SJSA1 (cell line): ENCODE measurements at places on chromosomes 1 and 21.

DNA sequence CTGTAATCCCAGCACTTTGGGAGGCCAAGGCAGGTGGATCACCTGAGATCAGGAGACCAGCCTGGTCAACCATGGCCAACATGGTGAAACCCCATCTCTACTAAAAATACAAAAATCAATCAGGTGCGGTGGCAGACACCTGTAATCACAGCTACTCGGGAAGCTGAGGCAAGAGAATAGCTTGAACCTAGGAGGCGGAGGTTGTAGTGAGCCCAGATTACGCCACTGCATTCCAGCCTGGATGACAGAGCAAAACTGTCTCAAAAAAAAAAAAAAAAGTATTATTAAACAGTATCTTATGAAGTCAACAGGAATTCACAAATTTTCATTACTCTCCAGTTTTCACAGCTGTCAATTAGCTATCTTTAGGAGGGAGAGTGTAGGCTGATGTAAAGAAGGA lies 3.8 kb downstream of the ACBD6 start:
- DNase-seq, result no peak

GRCh38 chr1:199313444-199313843 lies 674.6 kb downstream of the PTPRC start:
- no peak for DNase-seq

DNA sequence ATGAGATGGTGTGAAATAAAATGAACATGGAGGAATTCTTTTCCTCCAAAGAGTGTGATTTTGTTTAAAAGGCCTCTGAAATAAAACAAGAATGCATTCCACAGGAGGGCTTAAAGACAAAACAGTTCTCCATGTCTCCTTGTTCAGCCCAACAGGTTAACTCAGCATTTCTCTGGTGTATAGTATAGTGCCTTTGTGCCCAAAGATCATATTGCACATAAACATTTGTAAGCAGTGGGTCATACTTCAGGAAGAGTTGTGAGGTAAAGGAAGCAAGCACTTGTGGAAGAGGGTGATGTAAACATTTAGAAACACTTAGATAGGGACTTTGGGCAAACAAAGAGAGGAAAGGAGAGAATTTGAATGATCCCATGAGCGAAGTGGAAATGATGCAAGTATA lies 433.9 kb downstream of the SIPA1L2 start:
- DNase-seq, result no peak

- peak; percentile 85 for DNase-seq
These were observed 24.4 kb downstream of the SNAP47 start for GRCh38 chr1:227759341-227760300.

GRCh38 chr1:31387612-31388011 lies 14.7 kb upstream of the FABP3 start:
- DNase-seq, result no peak

DNA sequence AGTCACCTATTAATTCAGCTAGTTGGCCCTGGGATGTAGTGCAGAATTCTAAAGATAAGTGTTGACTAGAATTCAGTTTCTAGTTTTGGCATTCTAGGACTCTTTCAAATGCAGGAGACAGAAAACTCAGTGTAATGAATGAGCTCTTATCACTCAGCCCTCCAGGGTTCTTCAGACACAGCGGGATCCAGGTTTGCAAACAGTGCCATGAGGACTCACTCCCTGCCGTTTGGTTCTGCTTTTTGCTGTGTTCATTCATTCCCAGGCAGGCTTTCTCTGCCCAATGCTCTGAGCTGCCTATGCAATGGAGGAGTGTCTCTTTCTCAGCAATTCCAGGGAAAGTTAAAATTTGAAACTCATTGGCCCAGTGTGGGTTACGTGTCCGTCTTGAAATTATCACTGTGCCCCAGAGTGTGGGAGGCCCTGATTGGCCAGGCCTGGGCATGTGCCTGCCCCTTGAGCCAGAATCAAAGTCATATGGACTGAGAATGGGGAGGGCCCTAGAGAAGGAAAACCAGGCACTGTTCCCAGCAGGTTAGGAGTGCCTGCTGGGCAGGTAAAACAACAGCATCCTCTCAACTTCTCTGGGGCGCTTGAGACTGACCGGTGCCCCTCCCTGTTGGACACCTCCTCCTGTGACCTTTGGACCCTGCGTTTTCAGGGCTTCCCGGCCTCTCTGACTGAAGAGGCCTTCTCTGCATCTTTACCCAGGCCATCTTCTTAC lies 43.4 kb downstream of the TMEM51 start:
- DNase-seq, result no peak

GRCh38 chr1:51048670-51049069 lies 53.4 kb upstream of the C1orf185 start:
- DNase-seq, result no peak

- no peak for DNase-seq
These were observed 199.9 kb downstream of the TNR start for GRCh38 chr1:175543447-175543846.
